ENCODE measurements at places on chromosomes 4 and X.

DNA sequence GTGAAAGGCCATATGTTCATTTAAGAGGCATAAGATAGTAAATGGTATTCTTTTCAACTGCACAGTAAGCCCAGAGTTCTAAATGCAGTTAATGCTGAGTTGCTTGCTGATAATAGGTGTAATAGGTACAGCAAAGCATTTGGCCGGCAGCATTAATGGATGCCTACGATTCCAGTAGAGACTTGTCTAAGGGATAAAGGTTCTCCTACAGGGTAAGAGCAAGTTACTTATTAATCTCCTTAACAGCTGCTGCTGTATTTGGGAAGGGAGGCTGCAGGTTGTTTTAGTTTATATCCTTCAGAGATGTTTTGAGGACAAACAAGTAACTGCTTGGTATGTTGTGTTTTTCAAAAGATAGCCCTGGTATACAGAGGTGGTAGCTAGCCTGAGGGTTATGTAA, 16.8 kb downstream of the TSPAN7 start:
- DNase-seq: no peak

DNA sequence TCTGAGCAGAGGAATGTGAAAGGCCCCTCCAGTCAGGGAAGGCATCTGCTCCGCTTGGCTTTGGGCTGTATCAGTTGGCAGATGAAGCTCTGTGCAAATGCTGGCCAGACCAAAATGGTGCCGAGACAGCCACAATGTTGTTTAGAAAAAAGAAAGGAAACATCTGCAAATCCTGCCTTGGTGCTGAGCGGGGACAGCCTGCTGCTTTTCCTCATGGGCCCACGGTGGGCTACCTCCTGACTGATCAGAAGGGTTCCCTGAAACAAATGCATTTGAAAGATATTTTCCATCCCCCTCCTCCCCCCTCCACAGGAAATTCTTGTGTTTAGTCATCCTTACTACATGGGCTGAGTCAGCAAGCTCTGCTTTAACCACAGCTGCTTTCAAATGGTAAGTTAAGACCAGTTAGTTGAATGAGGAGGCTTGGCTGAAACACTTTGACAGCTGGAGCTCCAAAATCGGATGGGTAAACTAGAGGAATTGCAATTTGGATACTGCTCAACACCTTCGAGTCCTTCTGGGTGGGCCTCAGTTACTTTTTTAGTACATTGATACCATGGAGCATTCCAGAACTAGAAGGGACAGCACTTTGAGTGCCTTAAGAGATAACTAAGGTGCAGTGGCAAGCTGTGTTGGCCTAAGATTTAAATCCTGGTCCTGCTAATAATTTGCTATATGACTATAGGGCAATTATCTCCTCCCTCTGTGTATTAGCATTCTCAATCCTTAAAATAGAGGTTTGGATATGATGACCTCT, 36.0 kb downstream of the PLAC1 start:
- peak; percentile 47 for DNase-seq

DNA sequence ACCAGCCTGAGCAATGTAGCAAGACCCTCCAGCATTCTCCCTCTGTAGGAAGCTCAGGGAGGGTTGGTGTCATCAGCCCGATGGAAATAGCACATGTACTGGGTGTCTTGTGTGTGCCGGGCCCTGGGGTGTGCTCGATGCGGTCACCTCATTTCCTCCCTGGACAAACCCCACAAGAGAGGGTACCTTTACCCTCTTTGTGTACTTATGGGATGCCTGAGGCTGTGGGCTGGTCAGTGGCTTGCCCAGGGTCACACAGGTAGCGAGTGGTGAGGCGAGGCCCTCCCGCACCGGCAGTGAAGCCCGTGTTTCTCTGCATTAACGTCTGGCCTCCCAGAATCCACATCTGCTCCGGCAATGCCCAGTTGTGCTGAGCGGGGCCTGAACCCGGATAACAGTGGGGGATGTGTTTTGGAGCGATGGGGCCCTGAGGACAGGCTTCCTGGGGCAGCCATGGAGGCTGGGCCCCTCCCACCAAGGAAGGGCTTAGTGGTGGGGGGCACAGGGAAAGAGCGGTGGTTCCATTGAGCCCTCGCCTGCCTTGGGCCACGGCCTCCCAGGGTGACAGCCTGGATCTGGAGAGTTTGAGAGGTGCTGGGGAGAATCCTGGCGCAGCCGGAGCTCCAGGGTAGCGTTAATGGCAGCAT, 8.1 kb downstream of the PSAPL1 start:
- no peak for DNase-seq

DNA sequence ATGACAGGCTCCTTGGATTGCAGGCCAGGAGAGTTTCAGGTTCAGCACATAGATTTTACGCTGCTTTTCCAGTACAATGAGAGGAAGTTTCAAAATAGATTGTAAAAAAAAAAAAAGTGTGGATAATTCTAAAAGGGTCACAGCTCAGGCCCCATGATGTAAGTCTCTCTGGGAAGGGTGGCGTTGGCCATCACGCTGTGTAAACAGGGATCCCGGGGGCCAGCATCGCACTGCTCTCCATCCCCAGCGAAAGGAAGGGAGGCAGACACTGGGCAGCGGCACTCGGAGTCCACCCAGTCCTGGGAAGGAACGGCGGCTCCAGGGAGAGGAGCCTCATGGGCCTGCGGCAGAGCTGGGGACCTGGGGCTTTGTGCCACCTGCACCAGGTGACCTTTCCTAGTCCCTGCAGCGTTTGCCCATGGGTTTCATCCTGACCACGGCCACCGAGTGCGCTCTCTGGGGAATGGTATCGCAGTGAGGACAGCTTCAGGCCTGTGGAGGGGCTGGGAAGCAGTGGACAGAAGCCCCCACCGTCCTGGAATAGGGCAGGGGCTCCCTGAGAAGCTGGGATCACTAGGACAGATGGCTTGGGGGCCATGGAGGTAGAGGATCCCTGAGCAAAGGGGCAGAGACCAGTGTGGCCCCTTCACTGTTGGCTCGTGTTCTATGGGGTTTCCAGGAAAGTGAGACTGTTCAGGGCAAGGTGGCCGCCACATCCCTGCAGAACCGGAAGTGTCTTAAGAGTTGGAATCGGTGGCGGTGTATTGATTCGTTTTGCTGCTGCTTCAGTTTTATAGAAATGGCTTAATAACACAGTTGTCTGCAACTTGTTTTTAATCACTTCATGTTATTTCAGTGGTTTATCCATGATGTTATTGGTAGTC, 38.9 kb downstream of the RGS12 start:
- no peak for DNase-seq

DNA sequence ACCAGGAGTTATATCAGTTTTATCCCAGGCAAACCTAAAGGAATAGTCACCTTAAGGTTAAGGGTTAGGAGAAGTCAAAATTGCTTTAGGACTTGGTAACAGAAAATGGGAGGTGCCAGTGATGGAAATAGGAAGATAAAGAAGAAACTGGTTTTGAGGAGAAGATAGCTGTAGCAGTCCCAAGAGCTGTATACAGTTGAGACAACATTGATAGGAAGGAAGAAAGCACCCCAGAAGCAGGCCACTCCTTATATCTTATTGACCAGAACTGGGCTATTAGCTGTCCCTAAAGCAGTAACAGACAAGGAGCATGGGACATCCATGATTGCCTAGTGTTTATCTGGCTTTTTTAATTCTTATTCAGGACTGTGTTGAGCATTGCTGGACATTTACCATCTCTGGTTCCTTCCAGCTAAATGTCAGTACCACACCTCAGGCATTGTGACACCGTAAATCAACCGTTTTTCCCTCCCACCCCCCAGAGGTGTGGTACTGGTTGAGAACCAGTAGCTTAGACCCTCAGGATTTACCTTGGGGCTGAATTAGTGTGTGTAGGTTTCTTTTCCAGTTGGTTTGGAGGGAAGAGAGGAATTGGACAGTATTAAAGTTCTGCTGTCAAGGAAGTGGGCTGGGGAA, 2.0 kb upstream of the PGRMC2 start:
- no peak for DNase-seq

GRCh38 chrX:12469296-12469695, 321.9 kb upstream of the PRPS2 start:
- DNase-seq: no peak

GRCh38 chrX:126342859-126343258, 176.8 kb upstream of the DCAF12L2 start:
- DNase-seq: no peak

- DNase-seq: no peak
Observed at GRCh38 chrX:134607523-134607922, 50.7 kb downstream of the PLAC1 start.

GRCh38 chrX:17778997-17779396, 41.7 kb downstream of the SCML1 start:
- no peak for DNase-seq

DNA sequence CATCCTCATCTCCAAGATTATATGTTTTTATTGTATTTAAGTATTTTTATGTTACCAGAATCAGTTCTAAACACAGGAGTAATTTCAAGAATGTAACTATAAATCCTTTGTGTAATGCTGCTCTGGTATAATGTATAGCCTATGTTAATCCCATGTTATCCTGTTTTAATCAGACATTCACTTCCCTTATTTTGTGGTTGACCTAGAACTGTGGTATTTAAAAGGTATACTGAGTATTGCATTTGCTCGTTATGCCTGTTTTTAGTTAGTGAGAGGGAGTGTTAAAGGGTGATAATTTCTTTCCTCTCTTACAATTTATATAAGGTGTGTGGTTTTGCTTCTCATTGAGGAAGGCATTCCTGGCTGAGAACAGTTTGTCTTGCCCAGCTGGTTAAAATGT, 26.2 kb downstream of the MTM1 start:
- DNase-seq: no peak

DNA sequence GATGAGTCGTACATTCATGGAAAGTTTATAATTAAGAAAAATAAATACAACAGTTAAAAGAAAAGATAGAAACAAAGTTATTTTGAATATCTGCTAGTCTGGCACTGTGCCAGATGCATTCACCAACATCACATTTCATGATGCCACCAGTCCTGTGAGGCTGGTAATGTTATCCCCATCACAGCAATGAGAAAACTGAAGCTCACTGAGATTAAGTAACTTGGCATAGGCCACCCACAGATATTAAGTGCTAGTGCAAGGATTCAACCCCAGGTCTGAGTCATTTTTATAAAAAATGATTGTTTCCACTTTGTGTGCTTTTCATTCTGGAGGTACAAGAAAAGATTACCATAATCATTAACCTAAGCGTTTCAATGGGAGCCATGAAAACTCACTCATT, 65.0 kb upstream of the IL15 start:
- no peak for DNase-seq

- DNase-seq: no peak
Observed at GRCh38 chr4:25608644-25609043, 47.0 kb upstream of the SLC34A2 start.

DNA sequence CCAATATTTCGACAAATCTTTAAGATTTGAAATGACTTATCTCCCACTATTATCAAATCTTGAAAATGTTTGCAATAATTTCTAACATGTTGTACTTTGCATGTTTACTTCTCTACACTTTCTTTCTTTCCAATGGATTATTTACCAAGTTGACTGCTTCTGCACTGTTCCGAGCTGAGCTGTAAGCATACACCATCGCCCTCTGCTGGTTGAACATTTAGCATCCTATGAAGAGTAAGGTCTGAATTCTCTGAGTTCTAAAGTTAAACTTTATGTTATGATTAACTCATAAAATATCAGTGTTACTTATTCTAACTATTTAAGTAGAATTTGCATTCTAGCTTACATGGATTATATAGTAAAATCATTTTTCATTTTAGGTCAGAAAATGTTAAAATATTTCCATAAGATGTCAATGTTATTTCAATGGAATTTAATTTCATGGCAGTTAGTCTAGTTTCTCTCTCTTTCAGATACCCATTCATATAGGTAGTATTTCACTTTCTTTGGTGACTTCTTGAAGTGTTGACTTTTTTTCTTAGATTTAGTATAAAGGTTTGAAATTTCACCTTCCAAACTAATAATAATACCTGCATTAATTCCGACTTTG, 137.4 kb downstream of the DKK2 start:
- DNase-seq: peak; percentile 7

DNA sequence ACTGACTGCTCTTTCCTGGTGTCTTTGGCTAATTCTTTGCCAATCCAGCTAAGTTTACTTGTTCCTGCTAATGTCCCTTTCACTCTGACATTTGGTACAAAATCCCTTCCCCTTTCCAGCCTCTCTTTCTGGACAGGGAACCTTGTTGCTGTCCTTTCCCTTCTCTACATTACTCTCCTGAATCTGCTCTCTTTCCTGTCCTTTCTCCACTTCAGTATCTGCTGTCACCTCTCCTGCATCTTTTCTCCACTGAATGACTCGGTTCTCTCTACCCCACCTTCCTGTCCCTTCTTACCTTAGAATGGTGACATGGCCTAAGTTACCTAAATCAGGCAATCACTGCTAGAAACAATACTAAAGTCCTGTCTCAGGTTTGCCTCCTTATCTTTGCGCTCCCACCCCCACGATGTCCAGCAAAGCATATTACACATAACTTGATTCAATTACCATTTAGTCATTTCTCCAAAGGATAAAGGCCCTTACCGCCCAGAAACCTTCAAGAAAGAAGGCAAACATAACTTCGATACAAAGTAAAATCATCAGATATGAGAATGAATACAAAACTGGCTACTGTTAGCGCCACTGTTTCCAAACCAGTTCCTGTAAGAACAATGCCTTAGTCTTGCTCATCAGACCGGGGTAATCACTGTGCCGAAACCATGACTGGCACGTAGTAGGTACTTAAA, 890 bp downstream of the BOD1L1 start:
- DNase-seq: no peak

DNA sequence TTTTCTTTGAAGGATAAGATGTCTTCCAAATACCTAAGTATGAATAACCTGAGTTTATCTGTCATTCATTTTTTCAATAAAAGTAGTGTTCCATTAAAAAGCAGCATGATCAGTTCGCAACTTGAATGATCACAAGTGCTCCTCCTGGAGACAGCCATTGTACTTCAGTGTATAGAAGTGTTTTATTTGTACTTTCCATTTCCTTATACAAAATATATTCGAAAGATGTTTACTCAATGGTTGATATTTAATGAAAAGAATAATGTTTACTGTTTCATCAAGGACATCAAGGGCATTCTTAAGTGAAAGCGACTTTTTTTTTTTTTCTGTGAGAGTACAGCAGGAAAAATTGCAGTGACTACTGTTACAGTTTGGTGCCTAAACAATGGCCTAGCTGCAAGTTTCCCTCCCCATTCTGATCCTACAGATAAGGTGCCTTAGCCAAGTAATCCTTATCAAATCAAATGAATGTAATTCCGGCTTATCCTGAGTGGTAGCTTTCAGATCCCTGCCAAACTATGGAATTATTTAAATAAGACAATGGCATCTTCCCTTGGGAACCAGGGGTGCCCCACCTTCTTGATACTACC, 69.0 kb upstream of the IL15 start:
- DNase-seq: no peak

DNA sequence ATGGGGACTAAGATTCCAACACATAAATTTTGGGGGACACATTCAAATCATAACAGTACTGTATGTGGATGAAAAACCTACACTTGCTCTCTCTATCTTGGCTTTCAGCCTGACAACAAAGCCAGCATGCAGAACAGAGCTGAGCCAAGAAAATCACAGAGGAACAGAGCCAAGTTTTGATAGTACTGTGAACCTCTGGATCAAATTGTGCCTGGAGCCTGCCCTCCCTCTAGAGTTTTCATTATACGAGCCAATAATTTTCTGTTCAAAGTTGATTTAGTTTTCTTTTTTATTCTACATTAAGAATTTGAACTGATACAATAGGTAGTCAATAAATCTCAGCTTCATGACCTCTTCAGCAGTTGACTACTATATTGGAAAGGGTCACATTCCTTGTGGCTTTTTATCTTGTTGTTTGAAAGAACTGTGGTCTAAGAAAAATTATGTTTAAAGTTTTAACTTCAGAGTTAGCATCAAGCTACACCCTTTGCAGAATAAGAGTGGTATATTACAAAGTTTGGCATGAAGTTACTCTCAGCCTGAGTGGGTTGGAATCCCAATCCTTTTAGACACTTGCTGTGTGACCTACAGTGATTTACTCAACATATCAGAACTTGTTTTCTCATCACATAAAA, 31.1 kb downstream of the GRID2 start:
- no peak for DNase-seq

GRCh38 chrX:153806999-153807575, 12.6 kb downstream of the SSR4 start:
- DNase-seq: no peak
